T1000 (cell line): ENCODE measurements at places on chromosomes 3 and 15.

DNA sequence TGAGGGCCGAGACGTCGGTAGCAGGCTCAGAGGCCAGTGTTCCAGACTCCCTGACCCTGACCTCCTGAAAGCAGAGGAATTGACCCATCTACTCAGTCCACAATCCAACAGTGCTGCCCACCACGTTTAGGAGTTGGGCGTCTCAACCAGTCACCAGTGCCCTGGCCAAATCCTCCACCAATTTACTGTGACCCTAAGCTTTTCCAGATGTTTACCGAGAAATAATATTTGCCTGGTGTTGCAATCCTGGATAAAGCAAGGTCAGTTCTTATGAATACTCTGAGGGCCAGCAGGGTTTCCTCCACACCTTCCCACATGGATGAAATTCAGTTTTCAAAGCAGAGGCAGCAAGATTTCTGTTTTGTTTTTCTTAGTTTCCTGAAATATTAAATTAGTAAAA is 7.5 kb upstream of the APOD start:
- DNase-seq: no peak

DNA sequence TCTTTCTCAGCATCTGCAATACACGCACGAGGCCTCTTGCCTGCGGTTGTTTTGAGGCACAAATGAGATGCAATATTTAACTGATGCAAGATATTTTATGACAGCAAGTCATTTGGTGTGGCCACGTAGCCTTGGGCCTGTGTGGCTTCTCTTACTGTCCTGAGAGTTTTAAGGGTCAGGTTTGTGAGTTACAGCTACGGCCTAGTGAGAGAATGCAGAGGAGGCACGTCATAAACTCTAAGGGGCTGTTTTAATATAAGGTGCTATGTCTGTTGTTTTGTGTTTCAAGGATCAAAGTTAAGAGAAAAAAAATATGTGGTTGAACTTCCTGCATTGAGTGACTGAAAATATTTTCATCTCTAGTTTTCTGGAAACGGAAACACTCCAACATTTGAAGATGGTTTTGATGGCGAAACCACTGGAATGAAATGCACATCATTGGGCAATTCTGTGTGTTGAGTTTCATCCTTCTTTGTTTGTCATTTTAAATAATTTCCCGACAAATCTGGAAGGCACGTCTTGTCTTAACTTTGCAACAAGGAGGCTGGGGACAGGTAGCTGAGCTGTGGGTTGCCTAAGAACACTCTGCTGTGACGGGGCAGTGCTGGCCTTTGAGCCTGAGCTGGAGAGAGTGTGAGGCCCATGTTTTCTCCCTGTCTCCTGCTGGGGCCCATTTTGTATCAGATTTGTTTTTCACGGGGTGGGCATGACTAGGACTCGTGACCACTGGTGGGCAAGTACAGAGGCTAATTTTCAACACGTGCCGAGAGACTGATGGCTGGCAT is 5.1 kb downstream of the APBA2 start:
- DNase-seq: no peak

DNA sequence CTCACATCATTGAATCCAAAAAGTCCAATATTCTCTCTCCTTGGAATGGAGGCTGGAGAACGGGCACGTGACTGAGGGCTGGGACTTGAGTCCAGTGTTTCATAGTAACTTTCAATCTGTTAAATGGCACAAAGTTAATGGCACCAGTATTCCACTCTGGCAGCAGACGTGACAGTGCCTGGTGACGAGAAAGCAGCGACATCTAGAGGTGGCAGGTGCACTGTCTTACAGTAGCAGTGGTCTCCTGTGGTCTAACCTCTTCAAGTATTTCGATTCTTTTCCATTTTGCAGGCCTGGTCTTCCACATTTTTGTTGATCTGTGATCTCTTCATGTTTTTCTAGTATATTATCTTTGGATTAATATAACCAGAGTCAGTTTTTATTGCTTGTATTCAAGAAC is 107.1 kb downstream of the OXSM start:
- DNase-seq: no peak

- no peak for DNase-seq
Measured at GRCh38 chr3:12155264-12155663, 3.4 kb downstream of the TIMP4 start.

GRCh38 chr3:5140230-5140621 is 18.1 kb downstream of the ARL8B start:
- no peak for DNase-seq

DNA sequence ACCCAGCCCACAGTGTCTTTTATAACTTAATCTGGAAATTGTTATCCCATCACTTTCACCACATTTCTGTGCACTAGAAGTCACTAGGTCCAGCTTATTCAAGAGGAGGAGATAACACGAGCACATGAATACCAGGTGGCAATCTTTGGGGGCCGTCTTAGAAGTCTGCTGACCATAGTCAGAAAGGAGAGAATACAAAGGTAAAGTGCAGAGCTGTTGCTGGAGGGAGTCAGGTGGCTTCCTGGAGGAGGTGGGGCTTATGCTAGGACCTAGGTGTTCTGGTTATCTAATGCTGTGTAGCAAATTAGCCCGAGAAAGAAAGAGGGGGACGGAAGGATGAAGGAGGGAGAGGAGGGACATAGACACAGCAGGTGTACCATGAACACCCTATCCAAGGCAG is 46.5 kb downstream of the SLC6A20 start:
- DNase-seq: no peak

GRCh38 chr3:146590521-146590920 is 14.6 kb downstream of the PLSCR5 start:
- no peak for DNase-seq

GRCh38 chr15:58064082-58064979 is 1.2 kb downstream of the ALDH1A2 start:
- DNase-seq: no peak

DNA sequence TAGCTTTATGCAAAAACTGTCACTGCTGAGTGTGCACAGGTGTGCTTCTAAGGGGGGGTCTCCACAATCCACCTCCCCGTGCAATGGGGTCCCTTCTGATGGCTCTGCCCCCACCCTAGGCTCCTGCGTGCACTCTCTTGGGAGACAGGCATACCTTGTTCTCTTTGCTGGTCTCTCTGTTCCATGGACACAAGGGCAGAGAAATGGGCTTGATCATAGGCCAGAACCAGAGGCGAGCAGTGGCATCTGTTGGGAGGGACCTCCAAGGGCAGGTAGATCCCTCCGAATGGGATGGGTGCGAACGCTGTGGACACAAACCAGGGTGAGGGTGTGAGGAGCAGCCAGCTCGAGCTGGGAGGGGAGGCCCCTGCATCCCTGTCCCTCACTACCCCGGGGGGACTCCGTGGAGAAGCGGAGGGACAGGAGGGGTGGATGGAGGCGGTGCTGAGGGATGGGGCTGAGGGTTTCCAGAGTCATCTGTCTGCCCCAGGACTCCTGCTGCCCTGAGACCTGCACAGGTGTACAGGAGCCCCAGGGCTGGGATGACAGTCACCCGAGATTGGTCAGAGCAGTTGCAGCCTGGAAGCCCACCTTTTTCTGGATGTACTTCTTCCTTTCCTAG is 175.0 kb downstream of the KLF13 start:
- no peak for DNase-seq

GRCh38 chr3:111809186-111809585 is 49.9 kb upstream of the PHLDB2 start:
- no peak for DNase-seq
